ENCODE measurements at places on chromosomes 3 and 15.

DNA sequence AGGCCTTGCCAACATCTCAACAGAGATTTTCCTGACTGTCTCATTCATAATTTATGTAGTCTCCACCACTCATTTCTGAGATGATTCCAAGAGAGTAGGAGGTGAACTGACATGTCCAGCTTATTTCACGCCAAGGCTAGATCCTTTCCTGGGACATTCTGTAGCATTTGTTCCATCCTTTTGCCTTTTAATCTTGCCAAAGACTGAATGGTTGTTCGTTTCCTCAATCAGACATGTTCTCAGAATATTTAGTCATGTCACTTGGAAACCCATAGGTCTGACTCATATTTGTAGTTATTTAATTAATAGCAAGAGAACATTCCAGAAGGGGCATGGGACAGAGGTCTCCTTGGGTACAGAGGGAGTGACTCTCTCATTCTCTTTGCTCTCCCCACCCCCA lies 80.9 kb downstream of the DHX36 start:
- DNase-seq, result no peak

GRCh38 chr3:176951144-176951543 lies 246.1 kb downstream of the TBL1XR1 start:
- no peak for DNase-seq

DNA sequence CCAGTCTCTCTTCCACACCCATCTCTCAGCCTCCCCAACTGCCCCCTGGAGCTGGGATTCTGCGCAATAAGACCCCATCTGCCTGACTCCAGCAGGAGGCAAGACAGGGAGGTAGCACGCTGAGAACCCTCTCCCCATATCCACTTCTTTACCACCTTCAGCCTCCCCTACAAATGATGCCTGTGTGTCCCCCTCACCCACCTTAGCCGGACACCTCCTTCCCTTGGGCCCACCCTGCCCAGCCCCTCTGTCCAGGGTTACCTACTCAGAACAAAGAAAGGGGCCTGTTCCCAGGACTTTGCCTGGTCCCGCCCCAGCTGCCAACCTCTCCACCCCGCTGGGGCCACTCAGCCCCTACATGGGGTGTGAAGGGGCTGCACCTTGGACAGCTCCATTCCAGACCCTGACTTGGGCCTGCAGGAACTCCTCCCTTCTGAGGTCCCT lies 40.8 kb upstream of the ATP2B2 start:
- DNase-seq, result no peak

- DNase-seq, result no peak
These were observed 260.5 kb upstream of the ZPLD1 start for GRCh38 chr3:102174312-102174712.

GRCh38 chr15:66936109-66936860 lies 129.1 kb upstream of the SMAD3 start:
- no peak for DNase-seq

- no peak for DNase-seq
These were observed 113.9 kb downstream of the GABRG3 start for GRCh38 chr15:27084844-27085243.

- no peak for DNase-seq
These were observed 36.1 kb downstream of the USP3 start for GRCh38 chr15:63540449-63540848.

DNA sequence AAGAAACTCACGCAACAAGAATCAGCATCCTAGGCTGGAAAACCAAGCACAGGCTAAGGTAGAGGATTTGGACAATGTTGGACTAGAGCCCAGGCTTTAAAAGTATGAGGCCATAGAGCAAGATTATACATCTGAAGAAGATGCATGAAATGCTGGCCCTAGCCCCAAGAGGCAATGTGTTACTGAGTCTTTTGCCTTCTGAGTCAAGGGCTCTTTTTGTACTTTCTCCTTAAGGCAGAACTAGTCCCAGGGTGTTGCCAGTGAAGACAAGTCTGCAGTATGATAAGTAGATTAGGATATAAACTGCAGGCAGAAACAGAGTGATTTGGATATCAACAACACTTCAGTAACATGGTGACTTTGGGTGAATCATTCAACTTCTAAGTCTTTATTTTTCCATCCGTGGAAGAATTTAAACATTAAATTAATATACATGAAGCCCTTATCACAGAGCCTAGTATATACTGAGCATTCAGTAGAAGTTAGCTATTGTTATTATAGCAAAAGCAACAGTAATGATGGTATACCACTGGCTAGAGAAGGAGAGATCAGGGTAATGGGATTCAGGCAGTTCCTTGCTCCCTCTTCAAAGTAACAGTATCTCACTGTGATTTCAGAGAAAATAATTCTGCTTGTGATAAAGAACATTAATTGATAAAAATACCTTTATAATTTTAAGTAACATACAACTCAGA lies 99.9 kb upstream of the MLF1 start:
- DNase-seq, result no peak

DNA sequence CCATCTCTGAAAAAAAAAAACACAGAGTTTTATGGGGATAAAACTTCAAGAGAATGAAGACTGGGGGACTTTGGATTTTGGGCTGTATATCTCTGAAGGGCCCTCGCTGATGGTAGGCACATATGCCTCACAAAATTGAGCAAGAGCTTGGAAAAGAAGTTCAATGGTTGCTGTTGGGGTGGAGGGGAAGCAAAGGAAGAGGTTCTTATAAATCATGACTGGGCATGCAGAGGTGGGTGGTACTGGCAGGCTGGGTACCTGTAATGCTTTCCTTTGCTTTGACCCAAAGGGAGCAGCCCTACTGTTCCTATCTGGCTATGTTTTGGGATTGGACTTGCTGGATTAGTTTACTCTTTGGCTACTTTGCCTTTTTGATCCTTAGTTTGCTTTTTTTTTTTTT lies 6.0 kb upstream of the RTP1 start:
- no peak for DNase-seq

- DNase-seq, result peak; percentile 6
These were observed 52.4 kb downstream of the TBL1XR1 start for GRCh38 chr3:177144922-177145321.

GRCh38 chr3:160722331-160722730 lies 33.7 kb upstream of the PPM1L start:
- DNase-seq, result no peak

- no peak for DNase-seq
These were observed 58.5 kb downstream of the ST6GAL1 start for GRCh38 chr3:186988806-186989205.

GRCh38 chr15:50687302-50687902 lies 805 bp upstream of the TRPM7 start:
- DNase-seq, result no peak

- no peak for DNase-seq
These were observed 164.6 kb upstream of the PFN2 start for GRCh38 chr3:150135287-150135721.

GRCh38 chr3:46135475-46135874 lies 72.6 kb downstream of the CCR1 start:
- DNase-seq, result no peak

DNA sequence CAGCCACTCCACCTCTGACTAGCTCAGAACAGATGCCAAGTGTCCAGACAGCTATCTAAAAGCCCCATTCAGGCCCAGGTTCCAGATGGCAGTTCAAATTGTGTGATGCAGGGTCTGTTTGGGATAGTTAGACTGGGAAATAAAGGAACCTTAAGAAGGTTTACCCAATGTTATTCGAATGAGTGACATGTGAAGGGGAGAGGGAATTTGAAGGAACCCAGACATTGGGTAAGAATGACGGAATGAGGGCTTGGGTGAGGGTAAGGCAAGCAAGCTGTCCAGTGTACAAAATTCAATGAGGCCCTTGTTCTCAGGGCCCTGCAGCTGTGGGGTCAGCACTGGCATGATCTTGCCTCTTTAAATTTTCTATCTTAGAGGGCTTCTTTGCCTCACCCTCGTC lies 34.1 kb downstream of the ATP13A5 start:
- no peak for DNase-seq

DNA sequence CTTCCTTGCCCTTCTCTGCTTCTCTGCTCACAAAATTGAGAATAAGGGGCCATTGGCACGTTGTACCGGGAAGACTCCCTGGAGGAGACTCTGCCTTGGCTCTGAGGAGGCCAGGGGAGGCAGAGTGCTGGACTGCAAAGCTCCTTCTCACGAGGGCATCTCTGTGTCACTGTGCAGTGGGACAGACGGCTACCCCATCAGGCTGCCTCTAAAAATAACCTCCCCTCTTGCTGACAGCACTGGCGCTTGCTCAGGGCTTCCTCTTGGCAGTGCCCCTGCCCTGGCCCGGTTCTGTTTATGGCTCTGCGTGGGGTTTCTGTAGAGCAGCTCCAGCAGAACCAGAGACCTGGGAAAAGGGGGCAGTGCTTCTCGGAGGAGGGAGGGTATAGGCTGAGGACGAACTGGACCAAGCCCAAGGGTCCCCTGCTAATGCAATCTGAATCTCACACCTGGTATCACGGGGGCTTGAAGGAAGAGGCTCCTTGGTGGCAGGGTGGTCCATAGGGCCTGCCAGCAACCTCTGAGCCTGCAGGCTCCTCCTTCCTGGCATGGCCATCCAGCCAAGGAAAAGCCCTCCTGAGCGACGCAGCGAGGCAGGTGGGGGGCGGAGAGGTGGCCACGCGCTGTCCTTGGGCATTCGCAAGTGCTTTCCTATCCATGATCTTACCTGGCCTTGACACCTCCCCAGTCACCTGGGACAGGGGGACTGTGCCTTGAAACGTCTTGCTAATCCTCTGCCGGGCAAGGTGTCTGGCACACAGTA lies 63.3 kb upstream of the TLE3 start:
- no peak for DNase-seq

GRCh38 chr15:98856532-98856907 lies 151.1 kb downstream of the PGPEP1L start:
- DNase-seq, result no peak

- DNase-seq, result no peak
These were observed 13.6 kb downstream of the LRRC2 start for GRCh38 chr3:46552538-46552937.

DNA sequence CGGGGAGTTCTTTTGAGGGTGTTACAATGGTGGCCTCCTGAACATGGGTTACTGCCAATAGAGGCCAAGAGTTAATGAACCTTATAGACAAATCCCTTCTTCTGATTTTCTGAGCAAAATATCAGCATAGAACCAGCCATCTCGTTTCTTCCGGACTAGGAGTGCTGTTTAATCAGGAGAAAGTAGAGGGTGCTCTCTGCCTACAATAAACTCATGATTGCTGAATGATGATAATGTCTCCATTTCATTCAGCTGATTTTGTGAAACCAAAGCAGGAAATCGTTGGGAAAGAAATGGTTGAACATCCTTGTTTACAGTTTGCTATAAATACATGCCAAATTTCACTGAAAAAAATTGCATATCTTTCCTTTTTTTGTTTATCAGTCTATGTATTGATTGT lies 142.8 kb upstream of the PLSCR5 start:
- no peak for DNase-seq

- DNase-seq, result no peak
These were observed 34.4 kb upstream of the GLCE start for GRCh38 chr15:69126054-69126469.

- DNase-seq, result no peak
These were observed 23.0 kb upstream of the COPG1 start for GRCh38 chr3:129226374-129226773.

- DNase-seq, result no peak
These were observed 108.5 kb downstream of the LPP start for GRCh38 chr3:188262488-188262887.

- DNase-seq, result no peak
These were observed 157.8 kb downstream of the MECOM start for GRCh38 chr3:169505577-169506230.

GRCh38 chr15:94736236-94736635 lies 504.9 kb downstream of the MCTP2 start:
- no peak for DNase-seq

All from T-cell (primary cell).